Activated T-helper 1 cell treated with anti-CD3 and anti-CD28 coated beads, Interleukin-12 subunit alpha, Interleukin-12 subunit beta, Interleukin-2, Interleukin-4 antibody, amounts not matched to agents 30 ng/mL and 10 ng/mL and 1 ng/mL, durations not matched to agents 14 hours and 24 hours and 36 hours (primary cell): ENCODE measurements at places on chromosomes 16 and 17. TPM values are rescaled to one million over a fixed set of nuclear protein-coding genes. Genes with fewer than 3 reads are reported as not detected.

GRCh38 chr16:88951989-88952388 lies 25.0 kb downstream of the CBFA2T3 start:
- H3K4me1 ChIP-seq = peaks cover under 1% of the 10 kb centered on the region
- no peaks in the 10 kb centered on the region for H3K36me3 ChIP-seq

DNA sequence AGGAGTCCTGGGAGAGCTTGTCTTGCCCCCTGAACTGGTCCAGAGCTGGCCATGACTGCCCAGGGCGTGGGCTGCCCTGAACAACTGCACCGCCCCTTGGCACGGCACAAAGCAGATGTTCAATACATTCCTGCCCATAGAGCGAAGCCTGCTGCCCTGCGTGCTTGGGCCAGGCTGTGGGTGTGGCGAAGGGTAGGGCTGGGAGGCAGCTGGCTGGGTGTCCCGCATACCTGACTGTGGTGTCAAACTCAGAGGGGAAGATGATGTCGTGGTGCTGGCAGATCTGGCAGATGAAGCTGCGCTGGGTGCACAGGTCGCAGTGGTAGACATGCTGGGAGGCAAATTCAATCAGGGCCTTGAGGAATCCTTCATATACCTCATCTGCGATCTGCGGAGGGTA lies 124.2 kb upstream of the SMURF2 start:
- no peak for DNase-seq
- peaks cover 1% of the 10 kb centered on the region for H3K27me3 ChIP-seq
- H3K4me1 ChIP-seq = peaks cover 17% of the 10 kb centered on the region
- H3K36me3 ChIP-seq = peaks cover 7% of the 10 kb centered on the region
- no peak overlapping the region for H3K27ac ChIP-seq
- H3K4me3 ChIP-seq = no peak overlapping the region

- H3K36me3 ChIP-seq = no peaks in the 10 kb centered on the region
- no peak for DNase-seq
- H3K4me1 ChIP-seq = peaks cover 45% of the 10 kb centered on the region
- peak overlapping the region; percentile 74 for H3K4me3 ChIP-seq
- H3K27ac ChIP-seq = no peak overlapping the region
Observed at GRCh38 chr17:72590382-72590781, 469.6 kb downstream of the SOX9 start.

DNA sequence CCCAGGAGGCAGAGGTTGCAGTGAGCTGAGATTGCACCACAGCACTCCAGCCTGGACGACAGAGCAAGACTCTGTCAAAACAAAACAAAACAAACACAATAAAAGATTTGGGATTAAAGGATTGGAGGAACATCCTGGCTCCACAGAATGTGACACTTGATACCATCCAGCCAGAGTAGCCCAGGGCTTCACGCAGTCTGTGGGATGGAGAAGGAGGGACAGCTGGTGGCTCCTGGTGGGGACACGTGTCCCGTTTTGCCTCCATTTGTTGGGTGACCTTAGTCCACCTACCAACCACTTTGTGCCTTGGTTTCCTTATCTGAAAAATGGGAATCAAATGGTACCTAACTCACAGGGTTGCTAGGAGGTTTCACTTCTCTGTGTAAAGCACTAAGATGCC lies 12.4 kb upstream of the CYB561 start:
- DNase-seq = no peak
- H3K27me3 ChIP-seq = peaks cover 23% of the 10 kb centered on the region
- no peaks in the 10 kb centered on the region for H3K4me1 ChIP-seq
- H3K36me3 ChIP-seq = no peaks in the 10 kb centered on the region

DNA sequence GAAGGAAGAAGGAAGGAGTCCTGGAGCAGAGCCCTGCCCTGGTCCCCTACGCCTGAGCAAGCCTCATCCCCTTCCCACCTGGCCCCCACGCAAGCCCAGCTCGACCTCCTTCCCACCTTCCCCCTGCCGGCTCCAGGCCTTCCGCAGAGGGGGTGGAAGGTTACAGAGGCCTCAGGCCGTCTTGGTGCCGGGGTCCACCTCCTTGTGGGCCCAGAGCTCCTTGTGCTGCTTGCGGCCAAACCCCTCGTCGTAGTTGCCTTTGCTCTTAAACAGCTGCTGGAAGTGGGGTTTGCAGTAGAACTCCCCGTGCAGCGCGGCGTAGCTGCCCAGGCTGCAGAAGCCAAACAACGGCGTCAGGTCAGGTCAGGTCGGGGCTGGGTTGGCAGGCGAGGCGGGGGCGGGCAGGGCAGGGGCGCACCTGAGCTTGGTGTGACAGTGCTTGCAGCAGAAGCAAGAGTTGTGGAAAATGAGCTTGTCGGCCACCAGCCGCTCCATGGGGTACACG lies 1.5 kb downstream of the LIMD2 start:
- H3K27ac ChIP-seq = peak overlapping the region; percentile 96
- H3K36me3 ChIP-seq = peaks cover 35% of the 10 kb centered on the region
- H3K4me3 ChIP-seq = peak overlapping the region; percentile 96
- H3K4me1 ChIP-seq = peaks cover 55% of the 10 kb centered on the region
- no peaks in the 10 kb centered on the region for H3K27me3 ChIP-seq

DNA sequence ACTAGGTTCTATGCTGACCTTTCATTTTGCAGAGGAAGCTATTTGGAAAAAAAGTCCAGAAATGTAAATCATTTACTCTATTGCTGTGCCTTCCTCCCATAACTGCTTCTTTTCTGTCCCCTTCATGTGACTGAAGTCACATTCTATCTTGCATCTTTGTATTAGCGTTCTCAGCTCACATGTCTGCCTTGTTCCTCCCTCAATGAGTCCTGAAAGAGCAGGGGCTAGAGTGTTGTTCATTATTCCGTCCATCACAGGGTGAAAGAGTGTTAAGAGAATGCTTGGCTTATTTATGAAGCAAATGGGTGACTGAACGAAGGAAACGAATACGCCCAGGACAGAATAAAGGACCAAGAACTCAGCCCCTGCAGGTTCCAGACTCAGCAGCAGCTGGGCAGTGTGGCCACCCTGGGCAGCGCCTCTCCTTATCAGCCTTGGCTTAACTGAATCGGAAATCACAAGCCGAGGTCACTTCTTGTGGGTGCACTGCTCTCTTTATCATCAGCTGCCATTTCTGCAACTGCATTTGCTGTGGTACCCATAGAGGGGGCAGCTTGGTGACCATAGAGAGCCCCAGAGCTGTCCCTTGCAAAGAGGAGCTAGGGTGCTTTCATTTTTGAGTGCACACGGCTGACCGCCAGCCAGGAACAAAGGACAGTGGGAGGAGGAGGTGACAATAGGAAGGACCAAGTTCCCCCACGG lies 1.8 kb upstream of the PIK3R6 start:
- no peak overlapping the region for H3K27ac ChIP-seq
- H3K4me1 ChIP-seq = peaks cover 35% of the 10 kb centered on the region
- peaks cover 3% of the 10 kb centered on the region for H3K36me3 ChIP-seq
- no peaks in the 10 kb centered on the region for H3K27me3 ChIP-seq
- DNase-seq = no peak
- no peak overlapping the region for H3K4me3 ChIP-seq

DNA sequence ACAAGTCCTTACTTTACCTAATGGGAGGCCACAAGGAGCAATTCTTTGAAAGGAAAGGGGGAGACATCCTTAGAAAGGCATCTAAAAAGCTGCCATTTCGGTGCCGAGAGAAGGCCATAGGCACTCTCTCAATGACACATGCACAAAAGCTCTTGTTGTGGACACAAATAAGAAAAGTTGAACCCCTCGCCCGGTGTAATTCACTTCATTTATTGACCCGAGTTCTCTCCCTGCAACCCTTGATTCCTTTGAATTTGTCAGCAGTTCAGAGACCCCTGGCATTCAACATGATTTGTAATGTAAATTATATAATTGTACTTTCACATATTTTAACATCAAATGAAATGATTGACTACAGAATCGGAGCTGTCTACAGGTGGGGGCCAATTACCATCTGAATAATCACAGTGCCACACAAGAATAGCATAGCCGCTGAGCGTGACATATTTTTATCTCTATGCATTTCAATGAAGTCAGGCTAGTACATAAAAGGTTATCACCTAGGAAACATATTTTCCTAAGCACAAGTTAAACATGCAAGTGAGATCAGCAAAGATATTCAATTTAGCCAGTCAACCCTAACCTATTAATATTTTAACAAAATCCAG lies 66.7 kb downstream of the IRX6 start:
- H3K4me1 ChIP-seq = no peaks in the 10 kb centered on the region
- no peaks in the 10 kb centered on the region for H3K36me3 ChIP-seq
- H3K27me3 ChIP-seq = peaks cover 3% of the 10 kb centered on the region
- H3K4me3 ChIP-seq = no peak overlapping the region
- no peak overlapping the region for H3K27ac ChIP-seq

The TNFSF13 gene
- 2.2 and 3.3 TPM in 2 replicates for total RNA-seq

The GCGR gene
- not detected in 2 replicates for total RNA-seq
